CD4-positive, alpha-beta T cell treated with Interleukin-2 at 100 ng/mL for 4 hours (primary cell): ENCODE measurements at places on chromosomes 5 and 9.

- no peak for DNase-seq
These were observed 906.3 kb upstream of the DMAC1 start for GRCh38 chr9:8705861-8706260.

GRCh38 chr5:78506261-78507024 is 142.1 kb downstream of the LHFPL2 start:
- DNase-seq = no peak

- DNase-seq = no peak
These were observed 373.7 kb downstream of the ARL15 start for GRCh38 chr5:53936481-53937352.

DNA sequence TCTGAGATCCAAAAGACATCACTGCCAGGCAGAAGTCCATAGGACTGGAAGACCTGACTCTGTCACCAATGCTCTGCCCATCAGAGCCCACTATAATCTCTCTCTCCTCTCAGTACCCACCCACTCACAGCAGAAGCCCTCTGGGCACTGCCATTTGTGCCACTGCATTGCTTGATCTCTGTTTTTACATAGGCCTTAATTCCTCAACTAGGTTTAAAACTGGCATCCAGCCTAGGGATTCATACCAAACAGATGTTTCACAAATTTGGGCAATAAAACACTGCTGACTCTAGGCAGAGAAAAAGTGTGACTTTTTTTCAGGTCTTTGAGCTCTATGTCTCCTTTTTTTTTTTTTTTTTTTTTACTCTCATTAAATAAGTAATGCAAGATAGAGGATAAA is 91.1 kb upstream of the RANBP3L start:
- no peak for DNase-seq

GRCh38 chr9:10062629-10063395 is 550.0 kb downstream of the PTPRD start:
- DNase-seq = no peak

DNA sequence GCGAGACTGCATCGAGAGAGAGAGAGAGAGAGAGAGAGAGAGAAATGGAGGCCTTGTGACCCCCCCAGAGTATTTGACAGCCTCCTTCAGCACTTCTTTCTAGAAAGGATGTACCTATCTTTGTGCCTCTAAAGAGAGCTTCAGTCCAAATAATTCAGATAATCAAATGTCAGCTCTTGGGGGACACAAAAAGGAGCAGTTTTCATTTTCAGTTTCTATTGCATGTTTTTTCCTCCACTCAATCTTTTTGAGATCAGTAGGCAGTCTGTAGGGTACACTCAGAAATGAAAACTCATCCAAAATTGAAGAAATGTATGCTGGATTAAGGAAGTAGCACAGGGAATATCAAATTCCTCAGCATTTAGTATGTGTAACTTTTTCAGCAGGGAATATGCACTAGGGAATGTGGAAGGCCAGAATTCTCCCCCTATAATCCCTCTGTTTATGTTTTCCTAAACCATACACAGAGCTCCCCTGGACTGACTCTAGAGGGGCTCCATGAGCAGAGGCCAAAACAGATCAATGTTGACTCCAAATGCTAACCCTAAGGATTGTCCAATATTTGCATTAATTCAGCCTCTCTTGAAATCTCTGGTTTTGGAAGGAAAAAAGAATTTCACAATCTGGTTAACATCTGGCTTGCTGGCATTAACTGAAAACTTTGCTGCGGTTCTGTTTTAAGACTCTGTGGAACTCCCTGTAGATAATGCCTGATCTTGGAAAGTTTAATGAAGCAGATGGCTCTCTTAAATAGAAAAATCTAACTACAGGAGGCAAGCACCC is 250.1 kb downstream of the CEMIP2 start:
- DNase-seq = no peak

DNA sequence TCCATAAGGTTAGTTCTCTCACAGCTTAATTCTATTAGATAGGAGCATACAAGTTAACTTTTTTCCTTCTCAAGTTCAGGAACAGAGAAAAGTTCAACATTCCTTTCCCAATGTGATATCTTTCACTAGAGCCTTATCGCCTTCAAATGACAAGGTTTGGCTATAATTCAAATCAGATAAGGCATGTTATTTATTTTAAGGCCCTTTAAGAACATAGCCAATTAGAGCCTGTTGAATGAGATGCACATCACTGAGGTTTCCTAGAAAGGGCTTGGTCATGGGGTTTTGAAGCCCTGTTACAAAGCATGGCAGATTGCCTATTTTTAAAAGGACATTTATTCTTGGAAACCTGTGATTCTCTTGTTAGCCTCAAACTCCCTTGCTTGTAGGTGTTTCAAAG is 123.4 kb downstream of the BASP1 start:
- DNase-seq = no peak

GRCh38 chr5:81302596-81302995 is 1.2 kb downstream of the ZCCHC9 start:
- no peak for DNase-seq

- no peak for DNase-seq
These were observed 101.5 kb downstream of the TAF11L14 start for GRCh38 chr5:17735761-17736160.

DNA sequence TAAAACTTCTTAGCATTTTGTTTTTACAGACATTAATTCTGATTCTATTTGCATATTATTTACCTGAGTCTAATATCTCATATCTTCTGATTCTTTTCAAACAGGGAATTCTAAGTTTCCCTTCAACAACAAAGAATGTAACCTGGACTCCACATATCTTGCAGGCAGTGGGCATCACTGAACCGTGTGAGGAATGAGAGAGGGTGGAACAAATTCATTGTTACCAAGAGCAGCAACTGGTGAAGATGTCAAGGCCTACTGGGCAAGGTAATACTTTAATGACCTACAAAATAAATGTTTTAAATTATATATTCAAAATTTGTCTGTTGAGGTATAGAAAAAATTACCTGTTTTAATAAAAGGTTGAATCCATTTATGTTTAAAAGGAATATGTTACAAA is 455.3 kb upstream of the TUSC1 start:
- DNase-seq = no peak

GRCh38 chr9:83956086-83956435 is 24.0 kb downstream of the HNRNPK start:
- peak; percentile 23 for DNase-seq

DNA sequence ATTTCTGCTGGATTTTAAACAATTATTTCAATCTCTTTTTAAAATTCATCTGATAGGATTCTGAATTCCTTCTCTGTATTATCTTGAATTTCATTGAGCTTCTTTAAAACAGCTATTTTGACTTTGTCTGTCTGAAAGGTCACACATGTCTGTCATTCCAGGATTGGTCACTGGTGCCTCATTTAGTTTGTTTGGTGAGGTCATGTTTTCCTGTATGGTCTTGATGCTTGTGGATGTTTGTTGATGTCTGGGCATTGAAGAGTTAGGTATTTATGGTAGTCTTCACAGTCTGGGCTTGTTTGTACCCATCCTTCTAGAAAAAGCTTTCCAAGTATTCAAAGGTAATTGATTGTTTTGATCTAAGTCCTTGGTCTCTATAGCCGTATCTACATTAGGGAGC is 39.1 kb downstream of the DENND4C start:
- no peak for DNase-seq

GRCh38 chr5:96984506-96985192 is 48.8 kb downstream of the LNPEP start:
- no peak for DNase-seq

DNA sequence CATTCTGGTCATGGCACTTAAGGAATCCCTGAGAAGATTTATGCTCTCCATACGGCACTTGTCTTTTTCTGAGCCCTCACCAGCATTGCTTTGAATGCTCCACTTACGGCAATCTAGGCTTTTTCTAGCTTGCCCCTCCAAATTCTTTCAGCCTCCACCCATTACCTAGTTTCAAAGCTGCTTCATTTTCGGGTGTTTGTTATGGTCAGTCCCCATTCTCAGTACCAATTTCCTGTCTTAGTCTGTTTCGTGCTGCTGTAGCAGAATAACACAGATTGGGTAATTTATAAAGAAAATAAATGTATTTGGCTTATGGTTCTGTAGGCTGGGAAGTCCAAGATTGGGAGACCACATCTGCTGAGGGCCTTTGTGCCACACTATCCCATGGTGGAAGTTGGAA is 42.0 kb downstream of the ARHGEF28 start:
- no peak for DNase-seq

GRCh38 chr9:14687042-14687719 is 6.1 kb downstream of the ZDHHC21 start:
- DNase-seq = no peak

- no peak for DNase-seq
These were observed 213.3 kb downstream of the CDK5RAP2 start for GRCh38 chr9:120366644-120367019.

GRCh38 chr9:438961-439768 is 224.5 kb downstream of the DOCK8 start:
- DNase-seq = no peak

DNA sequence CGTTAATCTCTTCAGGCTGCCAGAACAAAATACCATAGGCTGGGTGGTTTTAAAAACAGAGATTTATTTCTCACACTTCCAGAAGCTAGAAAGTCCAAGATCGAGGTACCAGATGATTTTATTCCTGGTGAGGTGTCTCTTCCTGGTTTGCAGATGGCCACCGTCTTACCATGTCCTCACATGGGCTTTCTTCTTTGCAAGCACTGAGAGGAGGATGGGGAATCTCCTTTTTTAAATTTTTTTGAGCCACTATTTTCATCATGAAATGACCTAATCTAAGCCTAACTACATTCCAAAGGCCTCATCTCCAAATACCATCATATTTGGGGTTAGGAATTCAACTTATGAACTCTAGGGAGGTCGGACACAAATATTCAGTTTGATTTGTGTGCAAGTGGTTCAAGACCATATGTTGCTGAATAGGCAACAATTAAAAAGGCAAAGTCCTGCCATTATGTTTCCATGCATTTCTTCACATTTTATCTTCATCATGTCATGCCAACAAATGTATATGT is 371.2 kb downstream of the CDH18 start:
- no peak for DNase-seq

GRCh38 chr9:132575005-132575609 is 7.3 kb upstream of the BARHL1 start:
- peak; percentile 41 for DNase-seq

GRCh38 chr5:19891658-19892057 is 96.3 kb downstream of the CDH18 start:
- DNase-seq = no peak

DNA sequence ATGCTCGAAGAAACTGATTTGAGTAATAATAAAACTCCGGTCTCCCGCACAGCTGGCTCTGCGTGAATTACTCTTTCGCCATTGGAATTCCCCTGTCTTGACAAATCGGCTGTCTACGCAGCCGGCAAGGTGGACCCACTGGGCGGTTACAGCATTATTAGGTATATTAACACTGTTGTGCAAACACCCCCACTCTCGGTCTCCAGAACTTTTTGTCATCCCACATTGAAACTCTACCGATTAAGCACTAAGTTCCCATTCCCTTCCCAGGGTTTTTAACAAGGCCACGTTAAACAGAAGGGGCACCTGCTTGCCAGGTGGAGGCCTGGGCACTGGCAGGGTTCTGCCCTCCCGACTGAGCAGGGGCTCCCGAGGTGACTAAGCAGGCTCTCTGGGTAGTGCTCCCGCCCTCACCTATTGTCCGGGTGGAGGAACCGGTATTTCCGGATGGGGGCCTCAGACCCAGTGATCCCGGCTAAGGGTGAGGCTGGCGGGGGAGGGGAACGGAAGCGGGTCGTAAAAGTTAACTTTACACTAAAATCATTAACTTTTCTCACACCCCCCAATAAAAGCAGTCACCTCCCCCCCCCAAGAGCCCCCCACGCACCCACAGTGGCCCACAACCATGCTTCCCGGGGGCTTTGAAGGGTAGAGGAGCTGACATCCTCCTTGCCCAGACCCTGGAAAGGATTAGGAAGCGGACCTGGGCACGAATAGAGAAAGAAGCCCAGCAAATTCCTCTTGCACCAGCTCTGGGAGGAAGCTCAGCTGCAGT is 53.5 kb upstream of the TJP2 start:
- DNase-seq = no peak

GRCh38 chr9:93667627-93668026 is 91.2 kb downstream of the PHF2 start:
- no peak for DNase-seq

DNA sequence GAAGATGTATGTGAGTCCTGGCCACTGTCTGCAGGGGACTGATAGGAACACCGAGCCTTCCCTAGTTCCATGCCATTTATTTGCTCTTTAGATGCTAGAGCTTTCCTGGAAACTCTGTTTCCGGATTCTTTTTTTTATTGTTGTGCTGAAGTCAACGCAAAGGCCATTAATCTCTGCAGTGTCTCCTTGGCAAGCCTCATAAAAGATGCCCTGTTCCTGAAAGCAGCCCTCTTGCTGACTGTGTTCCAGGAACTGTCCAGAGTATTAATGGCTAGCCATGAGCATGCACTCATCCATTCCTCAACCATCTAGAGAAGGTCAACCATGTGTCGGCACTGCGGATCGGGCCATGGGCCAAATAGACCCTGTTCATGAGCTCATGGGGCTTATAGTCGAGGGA is 42.9 kb upstream of the SMAD5 start:
- DNase-seq = no peak

- no peak for DNase-seq
These were observed 86.9 kb downstream of the CYFIP2 start for GRCh38 chr5:157352756-157353340.

- DNase-seq = peak; percentile 33
These were observed 33.8 kb downstream of the RNF145 start for GRCh38 chr5:159175547-159175946.
